BJ (cell line): ENCODE measurements at places on chromosomes 4 and X.

GRCh38 chrX:95903490-95903889, 781.2 kb upstream of the DIAPH2 start:
- no peak for DNase-seq

GRCh38 chr4:127309369-127310102, 323.2 kb upstream of the INTU start:
- DNase-seq = no peak

GRCh38 chr4:27308379-27308778, 447.7 kb downstream of the STIM2 start:
- no peak for DNase-seq

GRCh38 chrX:154441984-154442707, 1.8 kb upstream of the FAM50A start:
- DNase-seq = no peak

DNA sequence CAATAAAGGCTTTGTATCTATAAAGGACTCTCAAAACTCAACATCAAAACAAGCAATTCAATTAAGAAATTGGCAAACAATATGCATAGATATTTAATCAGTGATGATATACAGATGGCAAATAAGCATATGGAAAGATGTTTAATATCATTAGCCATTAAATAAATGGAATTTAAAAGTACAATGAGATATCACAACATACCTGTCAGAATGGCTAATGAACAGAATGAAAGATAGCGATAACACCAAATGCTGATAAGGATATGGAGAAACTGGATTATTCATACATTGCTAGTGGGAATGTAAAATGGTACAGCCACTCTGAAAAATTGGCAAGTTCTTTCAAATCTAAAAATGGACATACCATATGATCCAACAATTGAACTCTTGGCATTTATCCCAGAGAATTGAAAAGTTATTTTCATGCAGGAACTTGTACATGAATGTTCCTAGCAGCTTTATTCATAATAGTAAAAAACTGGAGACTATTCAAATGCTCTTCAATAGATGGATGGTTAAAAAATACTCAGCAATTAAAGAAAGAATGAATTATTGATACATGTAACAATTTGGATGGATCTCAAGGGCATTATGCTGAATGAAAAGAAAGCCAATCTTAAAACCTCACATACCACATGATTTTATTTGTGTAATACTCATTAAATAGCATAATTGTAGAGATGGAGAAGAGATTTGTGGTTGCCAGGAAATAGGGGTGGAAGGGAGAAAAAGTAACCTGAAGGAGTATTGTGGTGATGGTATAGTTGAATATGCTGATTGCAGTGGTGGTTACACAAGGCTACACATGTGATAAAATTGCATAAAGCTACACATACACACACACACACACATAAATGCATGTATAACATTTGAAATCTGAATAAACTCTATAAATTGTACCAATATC, 45.9 kb upstream of the ALG13 start:
- no peak for DNase-seq

GRCh38 chrX:37075892-37076595, 67.9 kb downstream of the FAM47C start:
- no peak for DNase-seq
